ENCODE measurements at places on chromosomes 3 and 15.

- no peaks in the 10 kb centered on the region for H3K36me3 ChIP-seq
- H3K27me3 ChIP-seq: no peaks in the 10 kb centered on the region
- no peaks in the 10 kb centered on the region for H3K4me1 ChIP-seq
- H3K4me3 ChIP-seq: no peak overlapping the region
- H3K27ac ChIP-seq: no peak overlapping the region
Measured at GRCh38 chr3:116135457-116136085, 309.7 kb downstream of the LSAMP start.

GRCh38 chr3:69288161-69288895 is 97.6 kb downstream of the FRMD4B start:
- H3K27me3 ChIP-seq: no peaks in the 10 kb centered on the region
- H3K4me1 ChIP-seq: no peaks in the 10 kb centered on the region
- no peak overlapping the region for H3K4me3 ChIP-seq
- no peak for DNase-seq

DNA sequence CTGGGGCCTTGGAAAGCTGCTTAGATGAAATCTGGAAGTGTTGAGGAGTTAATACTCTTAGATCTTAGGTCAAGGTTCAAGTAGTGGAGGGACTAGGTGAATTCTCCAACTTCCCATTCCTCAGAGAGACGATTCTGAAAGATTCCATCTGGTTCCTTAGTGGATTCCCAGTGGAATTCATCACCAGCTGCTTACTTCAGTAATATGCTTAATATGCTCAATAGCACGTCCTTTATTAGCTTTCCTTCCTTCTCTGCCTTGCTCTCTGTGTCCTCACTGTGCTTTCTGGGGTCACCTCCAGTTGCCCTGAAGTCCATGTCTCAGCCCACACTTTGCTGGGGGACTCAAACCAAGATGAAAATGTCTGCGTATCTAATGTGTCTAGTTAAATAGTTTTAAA is 31.0 kb downstream of the CEP63 start:
- no peaks in the 10 kb centered on the region for H3K36me3 ChIP-seq
- H3K4me1 ChIP-seq: peaks cover 4% of the 10 kb centered on the region
- no peak for DNase-seq
- H3K27ac ChIP-seq: no peak overlapping the region
- H3K4me3 ChIP-seq: no peak overlapping the region
- H3K27me3 ChIP-seq: no peaks in the 10 kb centered on the region

- H3K27ac ChIP-seq: no peak overlapping the region
- H3K36me3 ChIP-seq: no peaks in the 10 kb centered on the region
- no peaks in the 10 kb centered on the region for H3K27me3 ChIP-seq
- no peak for DNase-seq
Measured at GRCh38 chr3:61522626-61523025, 38.7 kb upstream of the PTPRG start.

- H3K27me3 ChIP-seq: no peaks in the 10 kb centered on the region
- H3K4me1 ChIP-seq: peaks cover 3% of the 10 kb centered on the region
- H3K27ac ChIP-seq: no peak overlapping the region
- no peak overlapping the region for H3K4me3 ChIP-seq
- DNase-seq: no peak
Measured at GRCh38 chr15:52496175-52496574, 32.5 kb downstream of the MYO5A start.

- H3K36me3 ChIP-seq: no peaks in the 10 kb centered on the region
- DNase-seq: no peak
- H3K4me3 ChIP-seq: no peak overlapping the region
Measured at GRCh38 chr15:40706121-40706520, 11.1 kb downstream of the RAD51 start.

GRCh38 chr15:46174122-46174521 is 539.3 kb downstream of the SQOR start:
- no peaks in the 10 kb centered on the region for H3K27me3 ChIP-seq
- H3K4me3 ChIP-seq: no peak overlapping the region
- H3K27ac ChIP-seq: no peak overlapping the region
- no peaks in the 10 kb centered on the region for H3K4me1 ChIP-seq
- no peak for DNase-seq
- no peaks in the 10 kb centered on the region for H3K36me3 ChIP-seq

DNA sequence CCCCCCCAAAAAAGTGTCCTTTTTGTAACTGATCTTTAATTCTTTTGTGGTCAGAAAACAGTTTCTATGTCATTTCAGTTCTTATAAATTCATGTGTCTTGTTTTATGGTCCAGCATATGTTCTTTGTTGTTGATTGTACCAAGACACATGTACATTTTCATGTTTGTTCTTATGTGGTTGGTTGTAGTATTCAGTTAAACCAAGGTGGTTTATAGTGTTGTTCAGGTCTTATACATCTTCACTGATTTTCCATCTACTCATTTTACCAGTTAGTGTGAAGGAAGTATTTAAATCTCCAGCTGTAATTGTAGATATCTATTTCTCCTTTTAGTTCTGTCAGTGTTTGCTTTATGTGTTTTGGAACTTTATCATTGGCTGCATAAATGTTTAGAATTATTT is 24.0 kb downstream of the MEF2A start:
- no peak overlapping the region for H3K4me3 ChIP-seq
- no peak overlapping the region for H3K27ac ChIP-seq
- peaks cover 15% of the 10 kb centered on the region for H3K4me1 ChIP-seq

GRCh38 chr15:23083115-23083514 is 43.7 kb upstream of the TUBGCP5 start:
- no peaks in the 10 kb centered on the region for H3K4me1 ChIP-seq
- DNase-seq: no peak
- no peak overlapping the region for H3K27ac ChIP-seq
- H3K27me3 ChIP-seq: no peaks in the 10 kb centered on the region

GRCh38 chr3:67866571-67866970 is 212.2 kb upstream of the SUCLG2 start:
- no peaks in the 10 kb centered on the region for H3K36me3 ChIP-seq
- H3K27ac ChIP-seq: no peak overlapping the region
- no peak overlapping the region for H3K4me3 ChIP-seq
- DNase-seq: no peak

DNA sequence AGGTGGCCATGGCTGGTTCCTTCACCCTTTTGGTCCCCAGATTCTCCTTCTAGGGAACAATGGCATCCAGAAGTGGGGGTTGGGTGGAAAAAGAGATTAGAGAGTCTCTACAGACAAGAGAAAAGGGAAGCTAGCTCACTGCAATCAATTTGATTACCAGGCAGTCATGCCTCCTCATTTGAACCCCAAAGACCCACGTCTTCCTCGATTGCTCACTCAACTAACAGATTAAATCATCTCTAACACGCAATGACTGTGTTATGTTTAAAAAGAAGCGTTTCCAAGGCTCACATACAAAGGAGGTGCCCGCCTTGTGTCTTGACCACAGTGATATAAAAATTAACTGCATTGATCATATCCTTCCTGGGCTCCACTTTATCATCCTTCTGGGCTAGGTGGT is 57.6 kb downstream of the BHLHE40 start:
- H3K4me3 ChIP-seq: no peak overlapping the region
- H3K27me3 ChIP-seq: no peaks in the 10 kb centered on the region
- H3K36me3 ChIP-seq: no peaks in the 10 kb centered on the region
- DNase-seq: no peak
- no peaks in the 10 kb centered on the region for H3K4me1 ChIP-seq

GRCh38 chr15:99226802-99227201 is 22.6 kb downstream of the TTC23 start:
- no peak for DNase-seq
- no peaks in the 10 kb centered on the region for H3K4me1 ChIP-seq
- H3K27me3 ChIP-seq: no peaks in the 10 kb centered on the region
- no peak overlapping the region for H3K4me3 ChIP-seq
- no peaks in the 10 kb centered on the region for H3K36me3 ChIP-seq
- no peak overlapping the region for H3K27ac ChIP-seq

DNA sequence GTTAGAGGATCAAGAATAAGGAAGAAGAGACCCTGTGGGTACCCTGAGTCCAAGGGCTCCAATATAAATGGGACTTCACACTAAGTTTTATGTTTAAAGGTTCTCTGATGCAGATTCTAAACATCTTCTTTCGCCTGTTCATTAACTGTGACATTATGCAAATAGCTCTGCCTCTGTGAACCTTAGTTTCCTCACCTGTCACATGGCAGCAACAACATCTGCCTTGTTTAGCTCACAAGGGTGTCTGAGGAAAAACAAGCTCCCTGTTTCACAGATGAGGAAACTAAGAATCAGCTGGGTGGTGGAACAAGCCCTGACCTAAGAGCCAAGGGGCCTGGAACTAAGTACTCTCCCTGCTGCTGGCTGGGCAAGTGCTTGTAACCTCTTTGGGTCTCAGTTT is 40.8 kb downstream of the GOLGA6L1 start:
- no peak for DNase-seq
- no peaks in the 10 kb centered on the region for H3K27me3 ChIP-seq
- no peak overlapping the region for H3K4me3 ChIP-seq
- H3K36me3 ChIP-seq: no peaks in the 10 kb centered on the region

- H3K36me3 ChIP-seq: no peaks in the 10 kb centered on the region
- H3K4me3 ChIP-seq: no peak overlapping the region
- no peaks in the 10 kb centered on the region for H3K27me3 ChIP-seq
- no peaks in the 10 kb centered on the region for H3K4me1 ChIP-seq
Measured at GRCh38 chr15:55168350-55168974, 28.3 kb downstream of the RSL24D1 start.

- no peaks in the 10 kb centered on the region for H3K36me3 ChIP-seq
- no peak overlapping the region for H3K27ac ChIP-seq
- DNase-seq: no peak
- H3K4me3 ChIP-seq: no peak overlapping the region
- no peaks in the 10 kb centered on the region for H3K4me1 ChIP-seq
Measured at GRCh38 chr3:60575718-60576272, 675.5 kb downstream of the FHIT start.

DNA sequence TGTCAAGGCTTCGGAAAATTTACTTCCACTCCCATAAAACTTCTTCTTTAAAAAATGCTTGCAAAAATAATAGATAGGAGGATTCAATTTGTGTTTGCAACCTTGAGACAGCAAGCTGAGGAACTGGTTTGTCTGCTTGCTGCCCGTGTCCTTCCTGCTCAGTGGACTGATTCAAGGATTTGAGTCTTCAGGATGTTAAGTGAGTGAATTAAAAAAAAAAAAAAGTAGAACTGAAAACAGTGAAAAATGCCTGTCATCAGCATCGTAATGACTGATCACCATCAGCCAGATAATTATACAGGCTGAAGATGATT is 453.7 kb downstream of the FGF12 start:
- no peak overlapping the region for H3K27ac ChIP-seq
- H3K4me1 ChIP-seq: no peaks in the 10 kb centered on the region
- H3K27me3 ChIP-seq: no peaks in the 10 kb centered on the region
- no peaks in the 10 kb centered on the region for H3K36me3 ChIP-seq
- no peak for DNase-seq

DNA sequence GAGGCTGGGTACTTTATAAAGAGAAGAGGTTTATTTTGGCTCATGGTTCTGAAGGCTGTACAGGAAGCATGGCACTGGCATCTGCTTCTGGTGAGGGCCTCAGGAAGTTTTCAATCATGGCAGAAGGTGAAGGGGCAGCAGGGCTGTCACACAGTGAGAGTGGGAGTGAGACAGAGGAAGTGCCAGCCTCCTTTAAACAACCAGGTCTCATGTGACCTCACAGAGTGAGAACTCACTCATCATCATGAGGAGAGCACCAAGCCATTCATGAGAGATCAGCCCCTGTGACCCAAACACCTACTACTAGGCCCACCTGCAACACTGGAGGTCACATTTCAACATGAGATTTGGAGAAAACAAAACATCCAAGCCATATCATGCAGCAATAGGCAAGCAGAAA is 9.3 kb upstream of the RFTN1 start:
- H3K4me3 ChIP-seq: no peak overlapping the region
- H3K36me3 ChIP-seq: no peaks in the 10 kb centered on the region
- no peak overlapping the region for H3K27ac ChIP-seq
- no peaks in the 10 kb centered on the region for H3K27me3 ChIP-seq
- DNase-seq: no peak
- no peaks in the 10 kb centered on the region for H3K4me1 ChIP-seq

GRCh38 chr15:49301562-49301961 is 121.5 kb upstream of the FGF7 start:
- H3K4me3 ChIP-seq: no peak overlapping the region
- no peaks in the 10 kb centered on the region for H3K4me1 ChIP-seq
- DNase-seq: no peak

DNA sequence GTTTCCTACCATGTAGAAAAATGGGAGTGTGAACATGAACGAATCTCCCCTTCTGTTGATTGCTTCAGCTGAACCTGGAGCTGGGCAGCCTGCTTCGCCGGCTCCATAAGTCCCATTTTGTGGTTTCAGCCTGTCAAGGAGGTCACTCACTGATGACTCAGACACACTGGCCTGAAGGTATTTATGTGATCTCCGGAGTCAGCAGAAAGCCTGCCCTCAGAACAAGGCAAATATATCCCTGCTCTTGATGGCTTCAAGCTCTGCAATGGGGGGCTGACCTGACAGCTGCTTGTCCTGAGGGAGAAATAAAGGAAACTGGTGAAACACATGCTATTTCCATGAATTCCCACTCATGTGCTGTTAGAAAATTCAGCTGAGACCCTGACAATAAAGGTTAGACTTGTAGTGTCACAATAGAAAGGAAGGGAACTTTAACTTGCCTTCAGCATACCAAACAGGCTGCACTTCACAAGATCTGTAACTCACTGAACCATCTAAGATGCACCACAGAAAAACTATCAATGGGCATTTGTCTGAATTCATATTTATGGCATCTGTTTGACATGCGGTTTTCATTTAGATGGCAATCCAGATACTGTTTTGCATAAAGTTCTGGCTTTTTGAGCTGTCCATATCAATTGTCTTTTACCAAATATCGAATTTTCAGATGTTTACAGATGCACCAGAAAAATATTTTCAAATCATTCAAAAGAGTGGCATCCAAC is 282.0 kb upstream of the VEPH1 start:
- H3K27ac ChIP-seq: no peak overlapping the region
- H3K4me1 ChIP-seq: peaks cover 18% of the 10 kb centered on the region
- no peak overlapping the region for H3K4me3 ChIP-seq
- no peaks in the 10 kb centered on the region for H3K27me3 ChIP-seq
- no peak for DNase-seq
- H3K36me3 ChIP-seq: no peaks in the 10 kb centered on the region

GRCh38 chr15:93983526-93983925 is 247.8 kb upstream of the MCTP2 start:
- no peaks in the 10 kb centered on the region for H3K27me3 ChIP-seq
- H3K4me3 ChIP-seq: no peak overlapping the region
- no peaks in the 10 kb centered on the region for H3K4me1 ChIP-seq
- H3K36me3 ChIP-seq: no peaks in the 10 kb centered on the region

DNA sequence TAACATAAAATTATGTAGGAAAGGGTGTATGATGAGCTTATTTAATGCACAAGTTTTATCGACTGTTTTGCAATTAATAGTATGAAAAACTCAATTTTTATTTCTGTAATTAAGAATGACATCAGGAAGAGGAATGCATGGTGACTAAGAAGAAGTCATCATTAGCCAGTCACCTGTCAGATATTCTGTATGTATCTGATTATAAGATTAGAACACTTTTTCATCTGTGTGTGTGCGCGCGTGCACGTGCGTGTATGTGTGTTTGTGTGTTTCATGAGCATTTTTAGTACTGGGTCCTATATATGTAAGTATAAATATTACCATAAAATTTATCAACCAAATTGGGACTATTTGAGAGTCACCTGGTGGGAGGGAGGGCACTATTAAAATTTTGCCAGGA is 5.0 kb upstream of the ABHD2 start:
- H3K36me3 ChIP-seq: no peaks in the 10 kb centered on the region
- H3K4me1 ChIP-seq: peaks cover 12% of the 10 kb centered on the region
- no peaks in the 10 kb centered on the region for H3K27me3 ChIP-seq
- no peak for DNase-seq

All from thoracic aorta (tissue), 2 donors.